CD4-positive, alpha-beta T cell treated with Interferon gamma for 1 hour (primary cell): ENCODE measurements at places on chromosomes 4 and X.
A peak's percentile ranks its signal among the peaks of the same experiment; 100 is the strongest.

DNA sequence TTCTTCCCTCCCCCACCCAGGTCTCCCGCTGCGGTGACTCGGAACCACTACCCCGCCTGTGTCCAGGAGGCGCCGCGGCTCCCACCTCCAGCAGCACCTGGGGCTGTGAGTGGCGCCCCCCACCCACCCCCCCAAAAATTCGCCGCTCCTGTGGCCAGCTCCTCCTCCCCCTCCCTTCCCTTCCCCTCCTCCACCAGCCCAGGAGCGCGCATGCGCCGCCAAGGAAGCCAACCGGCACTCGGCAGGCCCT, 278 bp downstream of the CLOCK start:
- no peak for DNase-seq

GRCh38 chr4:83724485-83725335, 188.8 kb downstream of the GPAT3 start:
- DNase-seq: no peak

GRCh38 chrX:23887451-23887850, 20.3 kb downstream of the APOO start:
- no peak for DNase-seq

- DNase-seq: no peak
These were observed 3.3 kb upstream of the PRSS12 start for GRCh38 chr4:118356111-118356510.

GRCh38 chrX:40434443-40434842, 146.3 kb upstream of the ATP6AP2 start:
- DNase-seq: no peak

DNA sequence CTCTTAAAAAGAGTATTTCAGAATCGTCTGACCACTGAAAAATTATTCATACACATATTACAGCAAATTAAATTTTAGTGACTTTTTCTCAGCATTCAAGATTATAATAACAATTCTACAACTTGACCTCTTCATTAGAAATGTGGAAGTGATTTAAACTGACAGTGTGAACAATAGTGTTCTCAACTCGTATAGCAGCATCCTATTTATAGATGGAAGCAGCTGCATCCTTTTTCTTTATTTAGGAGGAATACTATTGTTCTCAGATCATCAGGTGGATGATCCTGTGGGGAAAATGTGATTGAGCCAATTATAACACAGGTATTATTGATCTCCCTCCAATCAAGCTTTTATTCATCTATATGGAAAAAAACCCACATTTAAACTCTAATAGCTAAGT, 56.7 kb downstream of the RAPGEF2 start:
- no peak for DNase-seq

- DNase-seq: no peak
These were observed 13.1 kb downstream of the RP2 start for GRCh38 chrX:46849933-46850332.

- no peak for DNase-seq
These were observed 686.0 kb downstream of the PDHA2 start for GRCh38 chr4:96525898-96526297.

- DNase-seq: no peak
These were observed 147.5 kb upstream of the PITX2 start for GRCh38 chr4:110770353-110770752.

DNA sequence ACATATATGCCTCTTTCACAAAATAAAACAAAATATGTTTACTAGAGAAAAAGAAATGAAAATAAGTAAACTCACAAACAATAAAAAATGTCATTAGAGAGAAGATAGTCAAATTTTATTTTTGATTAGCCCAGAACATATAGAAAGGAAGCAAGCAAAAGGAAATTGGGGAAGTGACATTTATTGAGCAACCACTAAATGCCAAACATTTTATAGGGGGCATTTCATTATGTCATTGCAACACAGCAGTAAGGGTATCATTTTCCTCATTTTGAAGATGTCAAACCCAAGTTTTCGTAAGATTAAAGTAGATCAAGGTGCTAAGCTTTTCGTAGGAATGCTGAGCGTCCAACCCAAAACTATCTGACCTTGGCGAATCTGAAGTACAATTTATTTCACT, 1331.5 kb upstream of the PABPC4L start:
- DNase-seq: no peak

GRCh38 chrX:17375637-17376430, 834 bp downstream of the NHS start:
- no peak for DNase-seq

GRCh38 chrX:19887911-19888879, 795 bp upstream of the SH3KBP1 start:
- DNase-seq: peak; percentile 47

DNA sequence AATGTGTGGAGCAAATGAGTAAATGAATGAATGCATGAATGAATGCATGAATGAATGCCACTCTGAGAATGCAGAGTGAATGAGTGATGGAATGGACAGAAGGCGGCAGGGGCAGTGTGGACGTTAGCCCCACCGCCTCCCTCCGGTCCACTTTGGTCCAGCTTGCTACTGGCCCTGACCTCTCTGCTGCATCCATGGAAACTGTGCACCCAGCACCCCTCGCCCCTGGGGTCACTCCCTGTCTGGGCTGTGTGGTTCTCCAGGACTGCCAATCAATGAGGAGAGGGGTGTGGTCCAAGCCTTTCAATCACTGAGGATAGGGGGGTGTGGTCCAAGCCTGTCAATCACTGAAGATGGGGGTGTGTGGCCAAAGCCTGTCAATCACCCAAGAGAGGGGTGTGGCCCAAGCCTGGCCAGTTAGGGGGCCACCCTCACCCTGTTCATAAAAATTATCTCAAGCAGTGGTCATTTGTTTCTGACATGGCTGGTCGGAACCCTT, 39.2 kb upstream of the ASMTL start:
- DNase-seq: peak; percentile 63

- no peak for DNase-seq
These were observed 115.6 kb upstream of the SPIN4 start for GRCh38 chrX:63466690-63467089.

- no peak for DNase-seq
These were observed 149.5 kb downstream of the MAML3 start for GRCh38 chr4:140004549-140004895.

DNA sequence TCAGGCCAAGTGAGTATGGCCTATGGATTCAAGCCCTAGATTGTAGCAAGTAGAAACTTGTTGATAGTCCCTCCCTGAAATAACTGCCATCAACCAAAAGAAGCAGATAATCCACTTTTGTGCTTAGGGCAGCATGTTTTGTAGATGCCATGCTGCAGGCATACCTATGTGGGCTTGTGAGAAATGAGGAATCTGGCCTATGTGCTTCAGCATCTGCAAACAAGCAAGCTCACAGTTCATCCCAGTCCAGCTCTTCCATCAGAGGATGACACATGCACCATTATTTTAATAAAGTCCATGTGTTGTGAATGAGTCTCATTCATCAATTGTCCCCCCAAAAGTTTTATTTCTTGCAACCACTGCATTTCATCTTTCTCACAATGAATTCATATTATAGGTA, 421.9 kb upstream of the DIPK2B start:
- no peak for DNase-seq

DNA sequence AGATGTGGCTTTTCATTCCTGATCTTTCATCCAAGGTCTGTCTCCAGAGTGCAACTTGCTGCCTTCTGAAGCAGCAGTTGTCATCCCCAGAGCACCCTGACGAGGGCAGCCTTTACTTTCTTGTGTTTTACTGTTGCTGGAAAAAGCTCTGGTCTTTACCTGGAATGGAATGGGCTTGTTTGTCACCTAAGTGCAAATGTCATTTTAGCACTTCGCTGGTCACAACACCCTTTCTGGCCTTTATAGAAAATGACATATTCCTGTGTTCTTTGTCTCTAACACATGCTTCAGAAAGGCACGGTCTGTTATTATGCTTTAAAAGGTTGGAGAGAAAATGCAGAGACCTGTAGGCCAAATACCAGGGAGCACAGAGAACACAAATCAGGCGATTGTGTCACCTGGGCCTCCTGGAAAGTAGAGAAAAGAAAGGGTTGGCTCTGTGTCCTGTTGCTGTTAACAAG, 332.7 kb upstream of the IGFBP7 start:
- DNase-seq: no peak

DNA sequence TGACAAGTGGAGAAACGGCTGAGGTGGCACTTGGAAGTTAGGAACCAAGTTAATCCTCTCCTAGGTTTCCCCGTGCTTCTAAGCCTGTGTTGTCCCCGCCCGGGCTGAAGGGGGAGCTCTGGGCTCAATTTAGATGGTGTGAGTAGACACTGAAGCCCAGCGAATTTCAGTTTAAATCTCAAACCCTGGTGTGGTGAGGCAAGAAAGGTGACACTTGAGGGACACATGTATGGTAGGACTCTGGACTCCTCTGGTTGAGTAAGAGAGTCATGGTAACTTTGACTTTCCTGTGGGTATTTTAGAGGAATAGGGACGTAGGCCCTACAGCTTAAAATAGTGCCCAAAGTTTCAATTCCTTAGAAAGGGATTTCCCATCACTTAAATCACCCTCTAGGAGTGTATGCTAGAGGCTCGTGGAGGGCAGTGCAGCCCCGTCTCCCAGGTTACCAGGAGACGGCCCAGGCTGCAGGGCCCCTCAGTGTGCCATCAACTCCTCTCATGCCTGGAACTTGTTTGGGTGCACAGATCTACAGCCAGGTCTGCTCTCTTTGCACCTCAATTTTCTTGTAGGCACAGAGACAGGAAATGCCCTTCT, 24.0 kb downstream of the HAND2 start:
- peak; percentile 23 for DNase-seq

DNA sequence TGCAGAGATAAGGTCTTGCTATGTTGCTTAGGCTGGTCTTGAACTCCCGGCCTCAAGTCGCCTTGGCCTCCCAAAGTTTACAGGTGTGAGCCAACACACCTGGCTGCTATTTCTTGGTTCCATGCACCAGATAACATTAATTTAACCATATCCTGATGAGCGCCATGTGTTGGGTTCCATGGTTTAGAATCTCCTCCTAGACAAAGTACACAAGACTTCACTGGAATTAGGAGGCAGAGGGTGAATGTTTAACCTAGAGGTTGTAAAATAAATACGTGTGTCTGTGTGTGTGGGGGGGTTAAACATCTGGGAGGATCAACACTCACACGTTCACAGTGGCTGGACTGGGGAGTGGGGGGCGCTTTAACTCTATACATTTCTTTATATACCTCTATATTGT, 32.4 kb upstream of the SORCS2 start:
- DNase-seq: no peak

DNA sequence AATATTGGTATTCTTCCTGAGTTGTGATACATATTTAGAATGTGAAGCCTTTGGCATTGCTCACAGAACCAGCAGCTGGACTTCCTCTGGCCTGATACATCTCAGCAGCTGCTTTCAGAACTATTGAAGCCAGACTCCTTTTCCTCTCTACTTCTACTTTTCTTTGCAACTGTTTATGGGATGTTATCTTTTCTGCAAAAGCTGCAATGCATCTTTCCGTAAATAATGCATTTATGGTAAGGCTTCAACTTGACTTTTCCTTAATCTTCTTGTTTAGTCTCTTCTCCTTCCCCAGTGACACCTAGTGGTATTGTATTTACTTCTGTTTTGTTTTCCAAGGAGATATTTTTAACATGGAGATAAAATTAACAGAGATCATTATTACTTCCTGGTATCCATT, 1548.7 kb downstream of the PCDH7 start:
- no peak for DNase-seq

DNA sequence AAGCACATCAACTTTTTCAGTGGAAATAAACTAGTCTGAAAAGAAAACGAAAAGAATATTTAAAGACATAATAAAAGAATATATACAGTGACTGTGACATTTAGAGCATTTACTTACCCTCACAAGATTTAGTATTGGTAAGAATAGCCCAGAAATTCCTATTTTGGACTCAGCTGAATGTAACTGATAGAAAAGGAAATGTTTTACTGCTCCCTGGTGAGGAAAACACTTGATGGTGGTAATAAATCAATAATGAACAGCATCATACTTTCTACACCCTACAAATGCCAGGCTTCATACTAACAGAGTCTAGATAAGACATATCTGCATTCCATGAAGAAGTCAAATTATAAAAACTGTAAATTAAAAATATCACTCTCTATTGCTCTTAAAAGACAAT, 753.5 kb upstream of the PCDH10 start:
- DNase-seq: no peak

GRCh38 chr4:52664479-52664878, 5.4 kb upstream of the USP46 start:
- no peak for DNase-seq

GRCh38 chrX:16754019-16754418, 32.2 kb upstream of the TXLNG start:
- no peak for DNase-seq

DNA sequence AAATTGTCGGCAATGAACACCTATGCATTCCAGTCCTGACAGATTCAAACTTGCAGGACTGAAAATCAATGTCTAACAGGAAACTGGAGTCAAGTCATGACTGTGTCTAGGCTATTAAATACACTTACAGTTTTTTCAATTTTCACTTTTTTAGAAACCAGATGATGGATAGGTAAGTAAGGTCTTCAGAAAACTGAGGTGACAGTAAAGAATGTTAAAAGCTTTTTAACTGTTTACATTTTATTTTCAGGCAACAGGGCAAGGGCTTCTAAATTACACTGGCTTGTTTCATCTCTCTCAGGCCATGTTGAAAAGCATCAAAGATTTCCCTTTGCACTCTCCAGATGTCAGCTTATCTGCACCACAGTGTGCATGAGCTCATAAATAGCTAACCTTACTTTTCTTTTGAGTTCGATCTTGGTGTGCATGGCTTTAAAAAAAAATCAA, 65.2 kb downstream of the SEC24D start:
- DNase-seq: no peak

DNA sequence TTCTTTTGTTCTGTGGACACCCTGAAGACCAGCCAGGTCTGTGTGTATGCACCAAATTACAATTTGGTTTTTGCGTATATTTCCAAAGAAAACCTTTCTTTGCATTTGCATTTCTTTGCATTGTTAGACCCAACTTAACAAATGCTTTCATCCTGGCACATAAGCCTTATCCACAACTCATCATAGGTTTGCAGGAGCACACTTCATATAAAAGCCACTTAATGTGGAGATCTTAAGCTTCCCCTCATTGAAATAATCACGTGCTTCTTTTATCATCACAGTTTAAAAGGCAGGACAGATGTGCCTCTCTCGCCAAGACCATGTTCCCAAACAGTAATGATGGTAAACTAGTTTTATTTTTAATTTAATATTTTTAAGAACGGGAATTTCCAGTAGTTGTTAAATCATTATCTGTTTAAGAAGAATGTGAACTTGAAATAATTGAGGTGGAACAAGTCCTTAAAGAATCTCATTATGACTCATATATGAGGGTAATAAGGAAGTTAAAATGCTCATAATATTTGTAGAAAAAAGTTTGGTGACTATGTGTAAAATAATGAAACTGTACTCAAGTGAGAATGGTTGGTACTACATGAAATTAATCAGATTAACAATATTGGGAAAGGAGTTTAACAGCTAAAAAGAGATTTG, 65.5 kb downstream of the GLRA3 start:
- DNase-seq: no peak

- DNase-seq: no peak
These were observed 384.9 kb upstream of the CNKSR2 start for GRCh38 chrX:20989361-20989760.

- DNase-seq: no peak
These were observed 54.9 kb upstream of the IRF2 start for GRCh38 chr4:184529283-184529682.

- DNase-seq: no peak
These were observed 120.2 kb upstream of the NDP start for GRCh38 chrX:44093431-44093830.
